CD4-positive, alpha-beta T cell treated with Interleukin-17A for 1 hour (primary cell): ENCODE measurements at places on chromosomes 11 and 22.

GRCh38 chr22:36279219-36279666, 26.3 kb downstream of the APOL1 start:
- no peak for DNase-seq

- no peak for DNase-seq
These were observed 12.9 kb downstream of the ARHGEF17 start for GRCh38 chr11:73320763-73321603.

DNA sequence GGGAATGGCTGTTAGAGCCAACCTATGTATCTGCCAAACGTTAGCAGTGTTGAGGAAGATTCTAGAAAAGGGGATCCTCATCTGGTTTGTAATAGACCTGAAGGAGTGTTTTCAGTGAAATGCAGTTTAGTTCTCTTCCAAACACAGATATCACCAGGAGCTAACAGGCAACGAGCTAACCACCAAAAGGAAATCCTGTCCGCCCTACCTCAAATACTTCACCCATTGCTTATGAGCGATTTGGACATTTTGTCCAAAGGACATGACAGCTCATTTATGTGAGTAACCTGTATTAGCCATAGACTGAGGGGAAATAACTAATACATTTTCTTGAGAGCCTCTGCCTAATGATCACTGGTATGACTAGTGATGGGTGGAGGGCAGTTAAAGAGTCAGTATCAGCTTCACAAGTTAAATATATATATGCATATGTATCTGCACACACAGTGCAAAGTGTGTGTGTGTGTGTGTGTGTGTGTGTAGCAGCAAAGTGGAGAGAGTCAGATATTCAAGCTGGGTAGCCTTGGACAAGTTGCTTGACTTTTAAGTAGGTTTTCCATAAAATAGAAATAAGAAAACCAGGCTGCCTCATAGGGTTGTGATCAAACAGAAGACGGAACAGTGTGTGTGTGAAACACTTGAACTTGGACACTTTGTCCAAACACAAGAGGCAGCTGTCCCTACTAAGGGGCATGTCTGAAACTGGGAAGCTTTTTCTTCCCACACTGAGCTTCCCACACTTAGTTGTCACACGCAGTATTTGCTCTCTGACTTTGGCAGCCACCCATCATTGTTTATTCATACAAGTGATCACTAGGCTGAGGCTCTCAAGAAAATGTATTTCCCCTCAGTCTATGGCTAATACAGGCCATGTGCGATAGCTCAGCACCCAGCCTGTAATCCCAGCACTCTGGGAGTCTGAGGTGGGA, 940 bp upstream of the C11orf91 start:
- DNase-seq: no peak

DNA sequence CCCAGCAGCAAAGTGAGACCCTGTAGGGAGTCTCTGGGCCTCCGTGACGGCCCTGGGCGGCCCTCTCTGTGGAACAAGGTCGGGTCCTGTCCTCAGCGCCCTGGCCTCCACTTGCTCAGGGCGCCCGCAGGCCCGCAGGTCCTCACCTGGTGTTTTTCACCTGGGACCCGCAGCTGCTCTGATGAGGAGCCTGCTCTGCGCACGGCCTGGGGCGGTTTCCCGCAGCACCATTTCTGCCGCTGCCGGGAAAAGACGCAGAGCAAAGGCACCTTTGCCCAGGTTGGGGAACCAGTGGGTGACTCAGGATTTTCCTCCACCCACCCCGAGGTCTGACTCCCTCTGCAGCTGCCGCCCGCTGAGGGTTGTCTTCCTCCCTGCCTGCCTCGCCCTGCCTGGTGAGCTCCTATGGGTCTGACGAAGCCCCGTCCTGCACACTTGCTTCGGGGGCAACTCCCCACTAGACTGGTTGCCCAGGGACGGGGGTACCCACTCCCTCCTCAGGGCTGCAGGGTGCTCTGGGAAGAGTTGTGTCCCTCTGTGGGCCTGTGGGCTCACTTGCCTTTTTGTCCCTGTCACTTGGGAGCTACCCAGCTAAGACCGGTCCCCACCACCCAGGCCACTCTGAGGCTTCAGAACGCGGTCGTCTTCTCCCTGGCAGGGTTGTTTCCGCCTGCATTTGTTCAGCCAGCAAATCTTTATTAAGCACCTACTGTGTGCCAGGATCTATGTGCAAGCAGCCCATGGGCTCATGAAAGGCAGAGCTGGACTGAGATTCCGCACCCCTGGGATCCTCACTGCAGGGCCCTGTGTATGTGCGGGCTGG, 89.5 kb downstream of the KCNQ1 start:
- DNase-seq: no peak

GRCh38 chr11:9293646-9294045, 20.7 kb downstream of the TMEM41B start:
- no peak for DNase-seq

GRCh38 chr11:104772806-104773241, 125.4 kb downstream of the CASP12 start:
- peak; percentile 22 for DNase-seq

DNA sequence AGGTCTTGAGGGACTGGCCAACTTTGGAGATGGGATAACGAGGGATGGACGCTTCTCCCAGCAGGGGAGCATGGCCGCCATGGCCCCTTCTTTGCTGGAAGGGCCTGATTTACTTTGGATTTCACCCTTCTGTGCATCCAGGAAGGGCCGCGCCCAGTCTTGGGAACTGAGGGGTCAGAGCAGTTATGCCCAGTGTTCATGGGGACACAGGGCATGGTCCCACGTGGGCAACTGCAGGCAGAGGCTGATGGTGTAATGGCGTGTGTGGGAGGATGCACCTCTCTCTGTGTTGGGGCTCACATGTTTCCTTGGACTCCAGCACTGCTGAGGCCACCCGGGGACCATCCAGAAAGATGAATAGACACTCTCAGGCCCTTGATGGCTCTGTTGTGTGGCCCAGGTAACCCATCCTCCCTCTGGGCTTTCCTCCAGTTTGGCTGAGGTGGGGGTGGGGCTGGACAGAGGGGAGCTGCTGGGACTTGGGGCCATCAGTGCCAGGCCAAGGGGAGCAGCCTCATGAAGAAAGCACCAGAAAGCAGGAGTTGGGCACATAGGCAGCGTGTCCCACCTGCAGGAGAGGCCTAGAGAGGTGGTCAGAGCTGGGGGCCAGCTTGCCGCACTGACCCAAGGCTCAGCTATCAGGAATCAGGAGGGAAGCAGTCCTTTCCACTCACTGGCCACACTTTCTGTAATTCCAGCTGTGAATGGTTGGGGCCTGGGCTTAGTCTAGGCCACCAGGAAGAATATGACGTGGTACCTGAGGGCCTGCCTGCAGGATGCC, 1033.9 kb downstream of the TBC1D22A start:
- no peak for DNase-seq

DNA sequence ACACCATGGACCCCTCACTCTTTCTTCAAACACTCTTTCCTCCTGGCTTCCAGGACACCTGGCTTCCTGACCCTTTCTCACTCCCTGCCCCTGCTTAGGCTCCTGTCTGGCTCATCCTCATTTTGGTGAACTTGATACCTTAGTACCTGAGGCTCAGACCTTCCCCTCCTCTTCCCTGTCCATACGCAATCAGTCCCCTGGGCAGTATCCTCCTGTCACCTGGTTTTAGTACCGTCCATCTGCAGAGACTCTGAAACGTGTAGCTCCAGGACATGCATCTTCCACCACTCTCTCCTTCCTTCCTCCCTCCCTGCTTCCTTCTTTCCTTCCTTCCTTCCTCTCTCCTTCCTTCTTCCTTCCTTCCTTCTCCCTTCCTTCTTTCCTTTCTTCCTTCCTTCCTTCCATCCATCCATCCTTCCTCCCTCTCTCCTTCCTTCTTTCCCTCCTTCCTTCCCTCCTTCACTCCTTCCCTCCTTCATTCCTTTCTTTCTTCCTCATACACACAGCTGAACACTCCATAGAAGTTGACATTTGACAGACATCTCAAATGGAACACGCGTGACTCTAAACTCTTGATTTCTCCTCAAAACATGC, 1488.6 kb downstream of the TBC1D22A start:
- no peak for DNase-seq

DNA sequence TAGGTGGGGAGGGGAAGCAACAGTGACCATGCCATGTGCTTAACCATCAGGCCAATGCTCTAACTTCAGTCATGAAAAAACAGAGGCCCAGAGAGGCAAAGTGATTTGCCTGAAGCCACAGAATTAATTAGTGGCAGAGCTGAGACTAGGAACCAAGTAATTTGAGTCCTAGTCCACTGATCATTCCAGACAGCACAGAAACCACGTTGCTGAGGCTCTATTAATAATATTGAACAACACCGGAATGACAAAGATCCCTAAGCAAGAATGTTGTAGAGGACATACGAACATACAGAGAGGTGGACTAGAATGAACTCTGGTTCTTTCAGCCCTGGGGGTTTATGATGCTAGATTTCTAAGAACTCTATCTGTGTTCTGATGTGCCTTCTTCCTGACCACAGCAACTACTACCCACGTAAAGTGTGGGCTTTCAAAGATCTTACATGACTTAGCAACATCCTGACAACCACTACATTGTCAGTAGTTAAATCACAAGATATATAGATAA, 92.3 kb downstream of the GAB2 start:
- peak; percentile 39 for DNase-seq

DNA sequence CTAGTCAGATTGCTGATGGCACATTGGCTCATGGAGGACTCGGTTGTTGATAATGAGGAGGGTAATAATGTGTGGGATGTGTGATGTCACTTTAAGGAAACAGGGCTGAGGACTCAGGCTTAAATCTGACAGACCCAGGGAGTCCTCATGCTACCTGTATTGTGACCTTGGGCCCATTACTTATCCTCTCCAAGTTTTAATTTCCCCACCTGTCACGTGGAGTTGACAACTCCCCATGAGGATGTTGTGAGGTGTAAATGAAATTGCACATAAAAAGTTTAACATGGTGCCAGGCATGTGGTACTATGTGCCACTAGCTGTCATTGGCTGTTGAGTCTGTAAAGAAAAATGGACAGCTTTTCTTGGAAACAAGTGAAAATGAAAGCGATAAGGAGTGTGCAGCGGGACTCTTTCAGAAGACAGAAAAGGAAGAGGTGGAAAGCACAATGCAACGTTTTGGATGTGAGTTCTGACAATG, 15.3 kb downstream of the IL10RA start:
- DNase-seq: peak; percentile 68

DNA sequence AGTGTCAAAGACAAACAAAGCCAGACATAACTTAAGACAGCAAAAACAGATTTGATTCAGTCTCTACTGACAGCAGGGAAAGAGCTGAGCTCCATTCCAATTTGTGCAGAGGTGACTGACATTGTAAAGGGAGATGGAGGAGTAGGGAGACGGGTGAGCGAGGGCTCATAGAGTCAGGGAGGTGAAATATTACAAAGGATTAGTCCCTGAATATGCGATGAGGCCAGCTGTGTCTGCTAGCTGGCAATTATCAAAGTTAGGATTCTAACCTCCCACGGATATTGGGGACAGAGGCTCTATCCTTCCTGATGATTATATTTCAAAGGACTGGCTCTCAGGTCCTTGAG, 8.3 kb downstream of the PLAAT2 start:
- no peak for DNase-seq

DNA sequence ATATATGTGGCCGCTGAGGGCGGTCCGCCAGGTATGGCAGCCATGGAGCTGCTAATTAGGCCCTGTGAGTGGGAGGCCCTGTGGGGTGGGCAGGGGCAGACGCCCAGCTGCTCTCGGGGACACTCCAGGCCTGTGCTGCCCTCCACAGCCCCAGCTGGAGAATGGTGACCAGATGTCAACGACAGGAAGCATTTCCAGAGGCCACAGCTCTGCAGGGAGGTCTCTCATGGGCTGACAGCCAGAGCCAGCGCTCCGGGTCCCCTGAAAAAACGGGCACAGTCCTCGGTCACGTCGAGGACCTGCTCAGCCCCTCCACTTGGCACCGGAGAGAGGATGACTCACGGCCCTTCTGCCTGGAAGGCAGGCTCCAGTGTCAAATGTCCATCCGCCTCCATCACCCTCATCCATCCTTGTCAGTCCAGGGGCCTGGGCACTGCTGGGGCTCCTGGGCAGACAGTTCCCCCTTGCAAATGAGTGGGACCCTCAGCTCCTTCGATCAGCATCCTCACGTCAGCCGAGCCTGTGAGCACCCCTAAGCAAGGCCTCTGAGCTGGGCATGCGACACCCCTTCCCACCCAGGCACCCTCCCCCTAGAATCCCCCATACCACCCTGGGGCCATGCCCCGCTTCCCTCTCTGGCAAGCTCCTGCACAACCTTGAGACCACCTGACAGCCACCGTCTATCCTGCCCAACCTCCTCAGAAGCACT, 1.9 kb downstream of the BID start:
- DNase-seq: no peak

- no peak for DNase-seq
These were observed 125.7 kb upstream of the DDI1 start for GRCh38 chr11:103910721-103911120.

DNA sequence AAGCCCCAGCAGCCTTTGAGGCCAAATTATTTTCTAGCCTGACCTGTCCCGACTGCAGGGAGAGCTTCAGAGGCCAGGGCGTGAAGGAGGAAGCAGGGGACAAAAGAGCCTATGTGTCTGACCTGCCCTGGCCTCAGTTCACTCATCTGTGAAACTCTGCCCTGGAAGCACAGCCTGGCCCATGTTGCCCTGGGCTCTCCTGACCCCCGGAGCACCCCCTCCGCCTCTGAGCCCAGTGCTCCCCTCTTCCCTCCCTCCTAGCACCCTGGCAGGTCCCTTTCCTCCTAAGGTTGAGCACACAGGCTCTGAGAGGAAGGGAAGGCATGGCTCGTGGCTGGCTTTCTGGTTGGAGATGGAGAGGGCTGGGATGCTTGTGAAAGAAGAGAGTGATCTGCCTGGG, 3.4 kb upstream of the A4GALT start:
- DNase-seq: no peak

GRCh38 chr11:130766650-130767565, 149.4 kb downstream of the SNX19 start:
- no peak for DNase-seq

DNA sequence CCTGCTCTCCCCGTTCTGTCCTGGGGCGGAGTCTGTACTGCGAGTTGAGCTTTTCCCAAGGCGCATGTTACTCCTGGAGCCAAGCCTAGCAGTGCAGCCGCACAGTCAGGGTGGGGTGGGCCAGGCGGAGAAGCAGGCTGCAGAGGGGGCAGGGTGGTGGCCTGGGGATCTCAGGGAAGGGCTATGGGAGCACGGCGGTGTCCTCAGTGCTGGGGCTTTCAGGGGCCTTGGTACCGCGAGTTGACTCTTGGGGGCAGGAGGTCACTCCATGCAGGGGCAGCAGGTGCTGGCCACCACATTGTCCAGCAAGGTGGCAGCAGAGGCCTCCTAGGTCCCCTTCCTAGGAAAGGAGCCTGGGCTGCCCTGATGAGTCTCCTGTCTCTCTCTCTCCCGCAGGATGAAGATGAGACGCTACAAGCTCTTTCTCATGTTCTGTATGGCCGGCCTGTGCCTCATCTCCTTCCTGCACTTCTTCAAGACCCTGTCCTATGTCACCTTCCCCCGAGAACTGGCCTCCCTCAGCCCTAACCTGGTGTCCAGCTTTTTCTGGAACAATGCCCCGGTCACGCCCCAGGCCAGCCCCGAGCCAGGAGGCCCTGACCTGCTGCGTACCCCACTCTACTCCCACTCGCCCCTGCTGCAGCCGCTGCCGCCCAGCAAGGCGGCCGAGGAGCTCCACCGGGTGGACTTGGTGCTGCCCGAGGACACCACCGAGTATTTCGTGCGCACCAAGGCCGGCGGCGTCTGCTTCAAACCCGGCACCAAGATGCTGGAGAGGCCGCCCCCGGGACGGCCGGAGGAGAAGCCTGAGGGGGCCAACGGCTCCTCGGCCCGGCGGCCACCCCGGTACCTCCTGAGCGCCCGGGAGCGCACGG, 14.9 kb upstream of the MIEF1 start:
- DNase-seq: no peak

- no peak for DNase-seq
These were observed 69.9 kb downstream of the RSF1 start for GRCh38 chr11:77750394-77751156.
